NCI-H2107 (cell line): ENCODE measurements at places on chromosomes 3 and 15.

- no peak for DNase-seq
Observed at GRCh38 chr3:196016059-196016458, 65.8 kb downstream of the TFRC start.

DNA sequence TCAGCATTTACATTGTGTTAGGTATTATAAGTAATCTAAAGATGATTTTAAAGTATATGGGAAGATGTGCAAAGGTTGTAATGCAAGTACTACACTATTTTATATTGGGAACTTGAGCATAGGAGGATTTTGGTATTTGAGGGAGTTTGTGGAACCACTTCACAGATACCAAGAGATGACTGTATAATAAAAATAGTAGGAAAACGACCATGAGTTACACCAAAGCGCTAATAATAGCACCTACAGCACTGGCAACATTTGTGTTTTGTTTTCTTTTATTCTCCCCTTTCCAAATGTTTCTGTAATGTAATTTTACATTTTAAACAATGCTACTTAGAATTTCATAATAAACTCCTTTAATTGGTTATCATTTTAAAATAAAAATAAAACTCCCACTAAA is 10.5 kb downstream of the CNBP start:
- DNase-seq = no peak

GRCh38 chr3:125681146-125681545 is 85.8 kb upstream of the OSBPL11 start:
- DNase-seq = no peak

- no peak for DNase-seq
Observed at GRCh38 chr15:90686435-90687218, 30.5 kb upstream of the BLM start.

- DNase-seq = no peak
Observed at GRCh38 chr15:94445566-94446160, 214.3 kb downstream of the MCTP2 start.

- no peak for DNase-seq
Observed at GRCh38 chr15:96969732-96970710, 639.5 kb downstream of the NR2F2 start.

GRCh38 chr15:96894659-96895058 is 564.2 kb downstream of the NR2F2 start:
- DNase-seq = no peak

DNA sequence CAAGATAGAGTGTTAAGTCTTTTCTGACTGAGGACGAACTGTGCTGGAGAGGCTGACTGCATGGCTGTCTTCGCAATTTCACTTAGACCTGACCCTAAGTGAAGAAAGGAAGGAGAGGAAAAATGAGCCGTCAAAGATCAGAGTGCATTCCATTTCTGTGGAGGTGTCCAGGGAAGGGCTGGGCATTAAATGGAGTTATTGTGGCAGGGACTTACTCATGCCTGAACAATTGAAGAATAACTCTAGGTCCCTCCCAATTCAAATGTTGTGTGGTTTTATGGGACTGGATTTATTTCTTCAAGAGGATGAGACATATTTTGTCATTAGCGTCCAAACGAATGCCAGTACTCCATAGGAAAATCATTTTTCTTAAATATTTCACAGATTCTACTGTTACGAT is 187.3 kb upstream of the CFAP20DC start:
- no peak for DNase-seq

GRCh38 chr15:57495041-57495440 is 96.7 kb upstream of the MYZAP start:
- DNase-seq = no peak

DNA sequence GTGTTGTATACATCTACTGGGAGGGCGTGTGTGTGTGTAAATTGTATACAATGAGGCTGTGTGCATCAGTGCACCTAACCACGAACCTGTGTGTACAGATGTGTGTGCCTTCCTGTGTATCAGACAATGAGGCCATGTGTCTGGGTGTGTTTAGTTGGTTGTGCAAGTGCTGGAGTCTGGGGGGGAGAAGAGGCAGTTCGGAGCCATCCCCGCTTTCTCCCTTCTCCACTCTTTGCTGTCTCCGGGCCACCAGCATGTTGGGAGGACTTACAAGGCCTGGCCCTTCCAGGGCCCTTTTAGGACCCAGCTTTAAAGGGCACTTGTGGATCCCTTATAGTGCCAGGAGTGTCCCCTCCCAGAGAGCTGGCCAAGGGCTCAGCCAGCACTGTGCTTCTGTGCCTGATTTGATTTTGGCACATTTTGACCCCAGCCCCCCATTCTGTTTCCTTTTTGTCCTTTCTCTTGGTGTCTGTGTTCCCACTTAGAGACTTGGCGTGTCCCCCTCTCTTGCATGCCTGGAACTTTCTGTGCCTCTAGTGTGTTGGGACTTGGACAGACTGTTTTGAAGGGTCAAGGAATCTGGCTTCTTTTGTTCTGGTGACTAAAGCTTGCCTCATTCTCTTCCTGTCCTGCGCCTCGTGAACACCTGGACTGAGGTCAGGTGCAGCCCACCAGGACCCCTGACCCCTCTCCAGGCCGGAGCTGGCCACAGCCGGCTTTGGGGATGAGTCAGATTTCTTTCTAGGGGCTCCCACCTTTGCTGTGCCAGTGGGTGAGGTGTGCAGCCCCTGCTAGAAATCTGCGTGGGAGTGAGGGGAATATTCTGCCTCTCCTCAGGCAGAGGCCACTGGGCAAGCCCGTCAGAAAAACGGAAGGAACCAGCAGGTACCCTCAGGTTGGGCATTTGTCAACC is 1.5 kb downstream of the CTDSPL start:
- DNase-seq = no peak

DNA sequence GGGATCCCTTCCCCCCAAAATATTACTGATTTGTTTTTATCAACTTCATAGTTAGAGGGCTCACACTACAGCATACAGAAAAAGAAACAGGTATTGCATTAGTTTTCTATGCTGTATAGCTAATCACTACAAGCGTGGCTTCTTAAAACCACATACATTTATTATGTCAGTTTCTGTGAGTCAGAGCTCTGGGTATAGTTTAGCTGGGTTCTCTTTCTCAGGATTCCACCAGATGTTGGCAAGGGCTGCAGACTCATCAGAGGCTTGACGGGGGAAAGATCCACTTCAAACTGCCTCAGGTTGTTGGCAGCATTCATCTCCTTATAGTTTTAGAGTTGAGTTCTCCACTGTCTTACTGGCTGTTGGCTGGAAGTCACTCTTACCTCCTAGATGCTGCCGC is 328.0 kb downstream of the NLGN1 start:
- DNase-seq = no peak

- no peak for DNase-seq
Observed at GRCh38 chr3:126197854-126198584, 17.6 kb upstream of the ALDH1L1 start.

- no peak for DNase-seq
Observed at GRCh38 chr3:187610981-187611511, 59.1 kb downstream of the SST start.

GRCh38 chr3:20958161-20958560 is 772.2 kb upstream of the SGO1 start:
- DNase-seq = no peak

GRCh38 chr3:176692199-176692965 is 504.9 kb downstream of the TBL1XR1 start:
- no peak for DNase-seq

DNA sequence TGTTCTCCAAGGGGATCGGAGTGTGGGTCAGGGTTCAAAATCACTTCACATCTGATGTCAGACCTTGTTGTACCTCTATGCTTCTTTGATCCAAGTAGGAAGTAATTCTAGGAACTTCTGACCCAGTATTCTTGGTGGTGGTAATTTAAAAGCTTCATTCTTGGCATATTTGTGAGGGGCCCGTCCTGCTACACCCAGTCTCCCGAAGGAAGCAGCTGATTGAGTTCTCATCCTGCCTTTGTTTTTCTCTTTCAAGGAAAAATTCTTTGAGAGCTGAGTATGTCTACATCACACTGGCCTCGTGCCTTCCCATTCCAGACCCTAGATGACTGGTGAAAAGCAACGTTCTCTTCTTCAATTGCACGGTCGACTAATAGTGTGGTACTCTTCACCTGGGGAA is 234.4 kb upstream of the TPRG1 start:
- DNase-seq = no peak

GRCh38 chr3:143850877-143851276 is 2.6 kb upstream of the SLC9A9 start:
- no peak for DNase-seq
